ENCODE measurements at places on chromosomes 1 and 21.

GRCh38 chr1:61448914-61449313, 276.0 kb downstream of the TM2D1 start:
- no peak for ATAC-seq

GRCh38 chr1:209761011-209761635, 5.3 kb downstream of the TRAF3IP3 start:
- no peak for ATAC-seq

DNA sequence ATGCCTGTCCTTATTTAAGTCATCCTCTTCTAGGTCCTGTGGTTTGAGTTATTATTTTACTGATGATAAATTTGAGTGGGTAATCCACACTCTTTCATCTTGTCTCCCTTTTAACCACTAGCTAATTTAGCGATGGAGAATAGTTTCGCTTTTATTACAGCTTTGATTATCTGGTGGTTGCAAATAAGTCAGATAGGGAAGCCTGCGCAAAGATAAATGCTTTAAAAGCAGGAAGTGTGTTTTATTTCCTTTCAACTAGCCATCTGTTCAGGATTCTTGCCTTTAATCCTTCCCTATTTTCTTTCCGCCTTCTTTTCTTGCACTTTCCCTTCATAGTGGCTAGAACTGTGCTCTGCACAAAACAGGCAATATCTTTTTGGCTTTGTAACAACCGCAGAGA, 129.0 kb downstream of the TGFB2 start:
- ATAC-seq, result no peak

DNA sequence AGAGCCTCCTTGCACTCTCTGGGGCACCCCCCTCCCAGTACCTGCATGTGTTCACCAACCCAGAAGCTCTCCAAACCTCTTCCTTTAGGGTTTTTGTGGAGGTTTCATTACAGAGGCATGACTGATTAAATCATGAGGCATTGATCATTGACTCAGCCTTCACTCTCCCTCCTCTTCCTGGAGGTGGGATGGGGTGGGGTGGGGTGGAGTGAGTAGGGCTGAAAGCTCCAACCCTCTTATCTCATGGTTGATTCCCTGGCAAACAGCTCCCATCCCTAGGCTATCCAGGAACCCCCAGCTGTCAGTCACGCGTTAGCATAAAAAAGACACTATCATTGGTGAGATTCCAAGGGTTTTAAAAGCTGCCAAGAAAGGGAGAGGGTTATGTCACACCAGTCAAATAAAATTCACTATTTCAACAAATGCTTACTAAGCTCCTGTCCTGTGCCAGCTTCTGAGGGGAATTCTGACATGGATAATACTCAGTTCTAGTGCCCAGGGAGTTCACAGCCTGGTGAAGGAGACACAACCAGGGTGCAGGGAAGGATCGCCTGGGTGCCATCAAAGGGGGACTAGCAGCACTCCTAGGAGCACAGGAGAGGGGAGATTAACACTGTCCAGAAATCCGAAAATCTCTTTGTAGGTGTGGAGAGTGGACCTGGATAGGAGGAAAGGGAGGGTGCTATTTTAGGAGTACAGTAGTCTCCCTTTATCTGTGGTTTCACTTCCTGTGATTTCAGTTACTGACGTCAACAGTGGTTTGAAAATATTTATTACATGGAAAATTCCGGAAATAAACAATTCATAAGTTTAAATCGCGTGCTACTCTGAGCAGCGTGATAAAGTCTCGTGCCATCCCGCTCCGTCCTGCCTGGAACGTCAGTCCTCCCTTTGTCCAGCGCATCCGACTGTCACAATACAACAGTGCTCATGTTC, 6.8 kb upstream of the IL24 start:
- ATAC-seq, result no peak

GRCh38 chr1:169250022-169250421, 117.6 kb downstream of the NME7 start:
- no peak for ATAC-seq

DNA sequence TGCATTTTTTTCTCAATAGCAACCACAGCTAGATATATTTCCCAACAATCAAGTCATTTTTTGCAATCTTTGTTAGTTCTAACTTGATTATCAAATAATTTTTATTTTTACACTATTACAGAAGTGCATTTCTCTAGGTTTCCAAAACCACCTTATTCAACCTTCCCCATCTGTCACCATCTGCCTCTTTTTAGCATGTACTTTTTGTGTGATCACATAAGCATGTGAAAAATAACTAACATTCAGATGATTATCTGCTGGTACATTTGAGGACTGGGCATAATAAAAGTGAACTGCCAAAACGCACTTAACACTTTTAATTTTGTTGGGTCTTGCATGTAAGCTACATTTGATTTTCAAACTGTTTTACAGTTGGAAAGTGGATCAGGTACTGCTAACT, 291.5 kb downstream of the AKT3 start:
- ATAC-seq, result no peak

DNA sequence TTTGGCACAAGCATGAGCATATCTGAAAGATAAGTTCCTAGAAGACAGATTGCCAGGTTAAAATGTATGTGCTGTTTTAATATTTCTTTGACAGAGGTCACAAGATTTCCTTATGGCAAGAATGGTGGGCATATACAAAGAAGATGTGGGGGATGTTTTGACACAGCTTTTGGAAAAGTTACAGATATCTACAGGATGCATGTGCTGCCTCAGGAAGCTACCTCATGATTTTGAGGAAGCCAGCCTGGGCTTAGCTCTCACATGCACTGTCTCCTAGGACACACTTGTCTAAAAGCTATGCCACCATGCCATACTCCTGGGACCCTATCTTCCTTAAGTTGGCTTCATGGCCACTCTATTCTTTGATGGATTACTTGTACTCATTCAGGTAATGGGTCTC, 99.9 kb downstream of the C1orf94 start:
- no peak for ATAC-seq

DNA sequence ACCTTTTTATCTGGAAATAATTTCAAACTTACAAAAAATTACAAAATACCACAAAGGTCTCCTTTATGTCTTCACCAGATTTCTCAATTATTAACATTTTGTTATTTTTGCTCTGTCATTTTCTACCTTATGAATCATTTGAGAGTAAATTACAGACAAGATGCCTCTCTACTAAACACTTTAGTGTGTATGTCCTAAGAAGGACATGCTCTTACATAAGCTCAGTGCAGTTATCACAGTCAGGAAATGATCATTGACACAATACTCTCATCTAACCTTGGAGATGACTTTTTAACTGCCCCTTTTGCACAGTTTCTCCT, 378.9 kb upstream of the RUNX1 start:
- ATAC-seq, result no peak

DNA sequence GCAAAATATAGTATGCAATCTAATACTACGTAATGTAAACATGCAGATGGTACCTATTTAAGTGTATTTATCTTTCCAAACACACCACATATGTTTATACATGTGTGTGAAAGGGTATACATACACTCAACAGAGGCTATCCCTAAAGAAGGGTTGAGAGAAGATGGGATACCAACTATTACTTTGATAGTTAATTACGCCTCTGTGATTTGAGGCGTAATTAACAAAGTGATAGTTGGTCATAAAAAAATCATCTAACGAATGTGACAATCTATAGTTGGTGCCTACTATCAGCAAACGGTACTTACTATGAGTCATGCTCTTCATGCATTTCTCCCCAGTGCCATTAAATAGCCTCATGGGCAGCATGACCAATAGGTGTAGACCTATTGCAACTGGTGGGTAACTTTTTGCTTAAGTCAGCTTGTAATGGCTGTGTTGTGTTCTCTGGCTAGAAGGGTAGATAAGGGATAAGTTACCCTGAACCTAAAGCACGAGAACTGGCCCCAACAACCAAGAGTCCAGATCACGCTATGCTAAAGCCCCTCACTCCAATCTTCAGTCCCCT, 15.3 kb downstream of the RCAN1 start:
- no peak for ATAC-seq

DNA sequence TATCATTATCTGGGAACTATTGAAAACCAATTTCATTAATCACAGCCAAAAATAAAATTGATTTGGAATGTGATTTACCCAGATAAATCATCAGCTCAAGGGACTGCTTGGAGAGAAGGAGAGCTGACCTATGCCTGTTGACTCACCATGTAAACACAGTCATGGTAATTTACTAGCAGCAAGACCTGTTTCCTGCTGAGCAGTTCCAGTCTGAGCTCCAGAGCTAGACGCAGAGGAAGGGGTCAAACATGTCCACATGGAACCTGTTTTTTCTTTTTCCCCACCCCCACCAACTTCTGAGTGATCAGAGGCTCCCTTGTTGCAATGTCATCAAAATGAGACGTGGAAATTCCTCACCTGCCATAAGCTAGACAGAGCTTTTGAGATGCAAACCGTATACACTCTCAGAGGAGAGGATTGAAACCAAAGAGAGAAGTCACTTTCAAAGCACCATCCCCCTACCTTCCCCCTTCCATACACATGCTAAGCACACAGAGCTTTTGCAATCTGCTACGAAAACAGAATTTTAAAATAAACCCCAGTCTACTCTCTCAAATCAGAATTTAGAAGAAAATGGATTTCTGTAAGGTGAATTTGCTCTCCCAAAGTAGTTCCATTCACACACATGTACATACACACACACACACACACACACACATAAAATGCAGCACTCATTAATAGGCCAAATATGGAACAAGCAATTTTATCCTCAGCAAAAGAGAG, 55.9 kb upstream of the PTGFRN start:
- no peak for ATAC-seq

- ATAC-seq, result no peak
Observed at GRCh38 chr1:60461925-60462595, 388.5 kb upstream of the C1orf87 start.

DNA sequence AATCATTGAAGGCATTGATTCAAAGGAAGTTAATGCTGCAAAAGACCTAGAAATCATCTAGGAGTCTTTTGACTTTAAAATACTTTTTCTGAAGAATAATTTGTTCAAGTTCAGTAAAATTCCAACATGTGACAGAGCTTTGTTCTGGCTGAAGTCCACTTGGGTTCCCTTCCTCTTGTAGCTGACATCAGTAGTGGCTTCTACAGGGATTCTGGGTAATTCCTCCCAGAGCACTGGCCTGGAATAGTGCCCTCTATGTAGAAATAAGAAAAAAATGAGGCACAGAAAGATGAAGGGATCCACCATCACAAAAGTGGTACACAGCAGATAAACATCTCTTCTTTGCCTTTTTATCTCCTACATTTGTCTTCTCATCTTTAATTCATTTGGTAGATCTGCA, 548.1 kb downstream of the LTN1 start:
- no peak for ATAC-seq

DNA sequence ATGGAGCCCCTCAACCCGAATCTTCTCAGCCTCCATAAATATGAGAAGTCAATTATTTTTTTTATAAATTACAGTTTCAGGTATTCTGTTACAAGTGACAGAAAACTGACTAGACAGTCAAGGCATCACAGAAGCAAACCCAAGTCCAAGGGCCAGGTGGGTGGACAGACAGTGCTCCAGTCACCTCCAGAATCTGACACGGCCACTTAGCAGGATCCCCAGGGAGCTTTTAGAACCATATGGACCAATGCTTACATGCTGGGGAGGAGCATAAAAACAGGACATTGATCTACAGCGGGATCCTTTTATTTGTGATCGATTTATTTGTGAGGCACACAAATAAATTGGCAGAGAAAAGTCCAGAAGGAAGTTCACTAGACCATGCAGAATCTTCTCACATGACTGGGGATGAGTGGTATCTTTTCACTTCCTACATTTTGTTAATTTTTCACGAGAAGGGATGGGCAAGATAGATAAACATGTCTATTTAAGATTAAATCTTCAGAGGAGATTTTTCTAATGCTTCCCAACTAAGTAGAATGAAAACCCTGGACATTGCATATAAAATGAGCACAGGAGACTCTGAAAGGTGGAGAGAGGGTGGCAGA, 15.0 kb downstream of the ZNF496 start:
- ATAC-seq, result peak; percentile 55

DNA sequence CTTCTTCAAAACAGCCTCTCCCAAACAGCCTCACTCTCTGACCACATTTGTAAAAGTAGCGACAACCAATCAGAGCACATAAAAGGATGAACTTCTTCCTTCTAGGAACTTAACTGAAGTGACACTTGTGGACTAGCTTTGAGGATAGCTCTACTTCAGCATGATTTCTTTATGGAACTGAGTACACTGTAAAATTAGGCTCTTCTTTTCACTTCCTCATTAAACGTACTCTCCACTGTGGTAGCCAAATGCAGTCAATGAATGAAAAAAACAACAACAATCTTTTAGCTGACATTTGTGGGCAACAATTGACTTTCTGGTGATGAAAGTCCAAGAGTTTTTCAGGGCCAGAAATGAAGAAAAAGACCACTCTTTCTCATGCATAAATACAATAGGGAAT, 9.6 kb downstream of the LRRC53 start:
- peak; percentile 67 for ATAC-seq

DNA sequence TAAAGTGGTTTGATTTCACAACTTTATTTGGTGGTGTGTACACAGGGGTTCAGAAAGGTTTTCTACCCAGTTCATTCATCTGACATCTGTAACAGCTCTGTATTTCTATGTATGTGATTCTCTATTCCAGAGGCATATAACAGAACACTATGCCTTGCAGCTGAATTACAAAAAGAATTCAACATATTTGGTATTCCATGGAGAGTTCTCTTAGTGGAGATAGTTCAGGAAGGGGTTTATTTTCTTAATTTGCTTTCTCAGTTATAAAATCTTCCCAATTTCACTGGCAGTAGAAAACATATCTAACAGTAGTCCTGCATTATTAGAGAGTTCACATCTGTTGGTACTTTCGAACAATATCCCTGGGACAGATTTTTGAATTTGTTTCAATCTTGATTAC, 207.9 kb upstream of the LYPLAL1 start:
- no peak for ATAC-seq

- no peak for ATAC-seq
Observed at GRCh38 chr1:109912873-109913272, 2.2 kb downstream of the CSF1 start.

GRCh38 chr1:20612221-20612746, 21.0 kb upstream of the PINK1 start:
- no peak for ATAC-seq

GRCh38 chr1:246631426-246631825, 65.2 kb downstream of the CNST start:
- ATAC-seq, result no peak

- ATAC-seq, result no peak
Observed at GRCh38 chr1:194084755-194085154, 898.3 kb upstream of the B3GALT2 start.

Data from stimulated activated memory B cell treated with anti-CD40 and anti-IgM and Interleukin-4, amounts not matched to agents 10 μg/mL and 1 μg/mL and 100 μg/mL, for 72 hours (primary cell).